ENCODE measurements at places on chromosomes 5 and 9. TPM values are rescaled to one million over a fixed set of nuclear protein-coding genes. Genes with fewer than 3 reads are reported as not detected.

The SPATA31A3 gene
- total RNA-seq: not detected

The SPATA31C1 gene
- not detected for total RNA-seq

The NACC2 gene
- total RNA-seq: 6.4 TPM

GRCh38 chr9:223152-223551 is 8.5 kb downstream of the DOCK8 start:
- no peak for DNase-seq

- no peak for DNase-seq
Measured at GRCh38 chr9:117437283-117437682, 22.4 kb upstream of the ASTN2 start.

DNA sequence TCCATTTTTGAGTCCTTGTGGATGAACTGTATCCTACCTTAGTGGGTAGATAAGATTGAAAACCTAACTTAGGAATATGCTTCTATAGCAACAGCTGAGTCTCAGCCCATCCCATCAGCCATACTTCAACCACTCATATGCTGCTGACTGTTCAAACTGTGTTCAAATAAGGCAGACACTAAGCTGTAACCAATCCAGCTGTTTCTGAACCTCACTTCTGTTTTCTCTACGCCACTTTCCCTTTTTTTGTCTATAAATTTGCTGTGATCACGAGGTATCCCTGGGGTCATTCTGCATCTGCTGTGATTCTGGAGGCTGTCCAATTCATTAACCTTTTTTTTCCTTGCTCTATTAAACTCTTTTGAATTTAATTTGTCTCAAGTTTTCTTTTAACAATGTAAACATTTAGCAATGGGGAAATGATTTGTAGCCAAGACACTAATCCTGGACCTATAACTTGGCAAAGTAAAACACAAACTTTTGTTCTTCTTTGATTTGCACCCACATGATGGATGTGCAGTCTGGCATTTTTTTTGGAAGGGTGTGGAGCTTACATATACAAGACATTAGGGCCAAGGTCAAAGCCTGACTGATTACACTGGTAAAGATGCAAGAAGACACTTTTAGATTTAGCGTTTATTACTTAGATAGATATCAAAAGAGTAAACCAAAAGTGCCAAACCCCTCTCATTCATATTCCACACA is 14.9 kb upstream of the SCGB3A2 start:
- DNase-seq: no peak

- DNase-seq: no peak
Measured at GRCh38 chr9:120950421-120951388, 24.1 kb upstream of the TRAF1 start.

DNA sequence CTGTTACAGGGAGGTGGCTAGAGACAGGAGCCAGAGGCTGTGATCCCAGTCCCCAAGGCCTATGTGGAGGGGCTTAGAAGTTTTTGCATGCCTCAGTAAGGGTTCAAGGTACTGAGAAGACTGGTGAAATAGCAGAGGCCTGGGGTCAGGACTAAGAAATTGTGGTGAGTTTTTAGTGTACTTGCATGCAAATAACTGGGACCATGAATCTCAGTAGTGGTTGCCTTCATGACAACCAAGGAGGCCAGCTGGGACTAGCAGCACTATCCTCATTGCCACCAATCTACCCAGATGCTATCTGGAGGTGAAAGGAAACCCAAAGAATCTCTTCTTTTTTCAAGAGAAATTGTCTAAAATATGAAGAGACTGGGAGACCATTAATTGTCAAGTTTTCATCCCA is 395.1 kb downstream of the CETN3 start:
- no peak for DNase-seq

DNA sequence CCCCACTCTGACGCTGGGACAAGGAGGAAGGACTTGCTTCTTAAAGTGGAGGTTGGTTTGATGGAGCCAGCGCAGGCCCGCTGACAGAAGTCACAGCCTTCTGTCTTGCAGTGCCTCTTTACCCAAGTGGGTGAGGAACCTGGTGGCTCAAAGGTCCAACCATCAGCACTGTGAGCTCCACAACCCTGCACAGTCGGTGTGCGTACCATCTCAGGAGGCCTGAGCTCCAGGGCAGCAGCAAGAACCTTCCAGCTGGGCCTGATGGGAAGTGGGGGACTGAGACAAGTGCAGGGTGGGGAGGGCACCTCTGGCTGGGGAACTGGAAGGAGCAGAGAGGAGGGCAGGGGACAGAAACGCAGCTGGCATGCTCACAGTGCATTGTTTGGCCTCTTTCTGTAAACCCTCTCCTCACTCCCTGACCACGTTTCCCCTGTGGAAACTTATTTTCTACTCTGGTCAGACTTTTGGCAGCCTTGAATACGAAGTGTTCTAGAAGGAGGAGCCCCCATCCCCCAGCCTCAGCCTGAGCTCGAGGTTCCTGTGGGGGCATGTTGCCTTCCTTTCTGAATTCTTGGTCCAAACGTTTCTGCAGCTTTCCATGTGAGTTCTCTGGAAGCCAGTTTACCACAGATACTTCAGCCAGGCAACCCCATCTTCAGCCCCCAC is 178.5 kb upstream of the PITX1 start:
- DNase-seq: no peak

DNA sequence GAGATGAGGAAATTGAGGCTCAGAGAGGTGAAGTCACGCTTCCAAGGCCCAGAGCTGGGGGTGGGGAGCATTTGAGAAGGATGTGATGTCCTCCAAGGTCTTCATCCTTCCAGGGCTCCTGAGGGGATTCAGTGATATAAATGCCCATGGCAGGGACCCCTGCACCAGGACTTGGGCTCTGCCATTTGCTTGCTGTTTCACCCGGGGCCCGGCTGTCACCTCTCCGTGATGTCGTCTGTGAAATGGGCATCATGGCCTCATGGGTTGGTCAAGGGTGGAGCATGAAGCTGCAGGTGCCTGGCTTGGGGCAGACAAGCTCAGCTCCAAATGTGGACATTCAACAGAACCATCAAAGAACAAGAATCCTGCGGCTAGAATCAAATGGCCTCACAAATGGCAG is 253.1 kb downstream of the PBX3 start:
- no peak for DNase-seq

- DNase-seq: peak; percentile 59
Measured at GRCh38 chr5:122076669-122077365, 1.2 kb downstream of the LOX start.

DNA sequence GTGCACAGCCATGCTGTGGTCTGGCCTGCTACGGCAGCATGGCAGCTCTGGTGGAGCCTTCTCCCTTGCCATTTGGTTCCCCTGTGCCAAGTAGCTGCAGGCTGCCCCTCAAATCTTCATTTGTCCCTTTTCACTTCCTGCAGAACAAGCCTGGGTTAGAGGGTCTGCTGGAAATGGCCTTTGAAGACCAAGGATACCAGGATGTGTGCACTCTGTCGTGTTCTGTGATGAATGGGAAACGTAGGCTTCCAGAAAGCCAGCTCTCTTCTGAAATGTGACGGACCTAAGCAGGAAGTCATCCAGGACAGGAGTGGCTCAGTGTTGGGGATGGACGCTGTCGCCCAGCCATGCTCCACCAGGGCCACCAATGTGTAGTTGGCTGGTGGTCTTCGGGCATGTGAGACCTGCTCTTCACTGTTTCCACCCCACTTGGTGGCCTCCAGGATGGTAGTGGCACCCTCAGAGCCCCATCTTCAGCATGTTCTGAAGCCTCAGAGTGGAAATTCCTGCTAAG is 3.4 kb upstream of the POMT1 start:
- no peak for DNase-seq
